ENCODE measurements at places on chromosomes 16 and 17. TPM values are rescaled to one million over a fixed set of nuclear protein-coding genes. Genes with fewer than 3 reads are reported as not detected.

The NME3 gene
- total RNA-seq = 57.7 TPM

GRCh38 chr16:59690216-59690615 is 956.1 kb upstream of the GOT2 start:
- no peak for DNase-seq

- no peak for DNase-seq
Measured at GRCh38 chr16:12546918-12547607, 256.6 kb downstream of the CPPED1 start.

DNA sequence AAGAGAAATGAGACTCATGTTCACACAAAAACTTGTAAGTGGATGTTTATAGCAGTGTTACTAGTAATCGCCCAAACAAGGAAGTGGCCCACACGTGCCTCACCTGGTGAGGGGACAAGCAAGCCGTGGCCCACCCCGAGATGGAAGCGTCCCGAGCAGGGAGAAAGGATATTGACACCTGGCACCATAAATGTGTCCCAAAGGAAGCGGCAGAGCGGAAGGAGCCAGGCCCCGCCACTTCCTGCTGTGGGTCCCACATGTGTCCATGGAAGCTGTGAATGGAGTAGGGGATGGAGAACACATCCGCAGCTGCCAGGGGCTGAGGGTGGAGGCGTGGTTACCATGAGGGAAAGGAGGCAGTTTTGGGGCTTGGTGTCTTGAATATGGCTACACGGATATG is 18.9 kb downstream of the KCNJ18 start:
- no peak for DNase-seq

GRCh38 chr17:77798031-77798430 is 160.5 kb upstream of the TNRC6C start:
- DNase-seq = no peak

- no peak for DNase-seq
Measured at GRCh38 chr17:64964796-64965195, 45.5 kb upstream of the LRRC37A3 start.

DNA sequence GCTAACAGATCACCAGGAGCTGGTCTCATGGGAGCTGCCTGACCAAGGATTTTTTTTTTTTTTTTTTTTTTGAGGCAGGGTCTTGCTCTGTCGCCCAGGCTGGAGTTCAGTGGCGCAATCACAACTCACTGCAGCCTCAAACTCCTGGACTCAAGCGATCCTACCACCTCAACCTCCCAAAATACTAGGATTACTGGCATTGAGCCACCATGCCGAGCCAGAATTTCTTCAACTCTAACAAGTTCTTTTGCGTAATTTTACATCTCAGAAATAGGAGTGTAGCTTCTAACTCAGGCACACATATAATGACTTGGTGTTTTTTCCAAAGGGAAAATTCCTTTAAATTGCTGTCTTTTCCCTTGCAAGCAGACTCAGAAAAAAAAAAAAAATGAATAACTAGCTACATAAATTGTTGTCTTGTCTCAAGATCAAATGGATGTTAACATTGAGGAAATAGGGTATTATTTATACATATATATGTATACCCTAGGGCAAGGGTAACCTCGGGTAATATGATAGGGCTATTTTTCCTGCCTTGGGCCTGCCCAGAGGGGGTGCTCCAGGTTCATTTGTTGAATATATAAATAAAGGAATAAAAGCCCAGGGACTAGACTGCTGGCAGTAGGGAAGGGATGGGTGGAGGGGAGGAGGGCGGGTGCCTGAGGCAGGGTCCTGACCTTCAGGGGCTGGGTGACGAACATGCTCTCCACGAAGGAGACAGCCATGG is 42.8 kb upstream of the GCSH start:
- DNase-seq = no peak
